Muscle of arm (tissue), 14 donors: ENCODE measurements at places on chromosomes 3 and 15. TPM values are rescaled to one million over a fixed set of nuclear protein-coding genes. Genes with fewer than 3 reads are reported as not detected.
A peak's percentile ranks its signal among the peaks of the same experiment; 100 is the strongest.

- DNase-seq, result no peak
Measured at GRCh38 chr15:32125595-32125994, 95.3 kb downstream of the CHRNA7 start.

GRCh38 chr3:66101901-66102300, 63.2 kb upstream of the MAGI1 start:
- DNase-seq, result no peak

DNA sequence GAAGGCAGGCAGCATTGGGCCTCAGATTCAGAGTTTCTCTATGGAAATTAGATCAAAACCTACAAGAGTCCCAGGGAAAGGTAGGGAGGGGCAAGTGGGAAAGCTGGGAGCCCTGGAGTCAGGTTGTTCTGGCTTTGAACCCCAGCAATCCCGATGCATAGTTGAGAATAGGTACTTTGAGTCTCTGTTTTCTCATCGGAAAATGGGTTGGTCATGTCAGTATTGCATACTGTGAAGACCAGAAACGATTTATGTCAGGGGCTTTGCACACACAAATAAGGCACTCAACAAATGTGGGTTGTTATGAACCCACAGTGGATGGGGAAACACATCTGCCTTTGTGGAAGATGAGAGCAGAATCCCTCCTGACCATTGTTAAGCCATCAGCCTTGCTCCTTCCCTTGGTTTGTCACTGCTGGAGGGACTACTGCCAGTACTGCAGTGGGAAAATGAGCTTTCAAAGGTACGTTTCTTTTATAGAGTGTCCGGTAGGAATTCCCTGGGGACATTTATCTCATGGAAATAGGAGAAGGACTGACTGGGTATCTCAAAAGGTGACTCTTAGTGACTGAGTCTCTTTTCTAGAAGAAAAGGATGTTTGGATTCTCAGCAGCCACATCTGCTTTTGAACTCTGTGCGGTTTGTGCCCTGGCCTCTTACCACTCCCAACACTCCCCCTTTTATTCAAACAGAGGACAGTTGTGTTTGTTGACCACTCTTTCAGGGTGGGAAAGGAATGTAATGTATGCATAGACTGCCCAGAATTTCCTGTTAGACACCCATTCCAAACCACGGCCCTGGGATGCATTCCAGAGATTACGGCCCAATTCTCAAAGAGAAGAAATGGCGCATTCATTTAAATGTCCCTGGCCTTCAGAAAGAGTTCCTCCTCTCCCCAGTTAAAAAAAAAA, 54.6 kb upstream of the VILL start:
- no peak for DNase-seq

IL17RB gene
- 4.6 TPM for polyA plus RNA-seq

AADACL2 gene
- not detected for polyA plus RNA-seq

ACAD9 gene
- 21.3 TPM for polyA plus RNA-seq

DNA sequence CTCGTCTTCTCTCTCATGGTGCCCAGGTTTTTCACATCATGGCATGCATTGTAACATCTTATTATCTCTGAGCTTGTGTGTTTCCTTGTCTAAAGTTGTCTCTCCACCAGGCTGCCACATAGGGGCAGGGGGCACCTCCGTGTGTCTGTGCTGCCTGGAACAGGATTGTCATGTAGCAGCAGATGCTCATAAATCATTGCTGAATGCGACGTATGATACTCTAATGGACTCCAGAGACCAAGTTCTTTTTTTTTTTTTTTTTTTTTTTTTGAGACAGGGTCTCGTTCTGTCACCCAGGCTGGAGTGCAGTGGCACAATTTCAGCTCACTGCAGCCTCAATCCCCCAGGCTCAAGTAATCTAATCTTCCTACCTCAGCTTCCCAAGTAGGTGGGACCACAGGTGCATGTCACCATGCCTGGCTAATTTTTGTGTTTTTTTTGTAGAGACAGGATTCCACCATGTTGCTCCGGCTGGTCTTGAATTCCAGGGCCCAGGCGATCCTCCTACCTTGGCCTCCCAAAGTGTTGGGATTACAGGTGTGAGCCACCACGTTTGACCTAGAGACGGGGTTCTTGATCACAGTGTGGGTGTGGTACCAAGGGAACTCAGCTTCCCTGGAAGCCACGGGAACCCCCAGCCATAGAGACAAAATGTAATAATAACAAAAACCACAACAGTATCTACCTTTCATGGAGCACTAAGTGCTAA, 4.7 kb upstream of the DNASE1L3 start:
- DNase-seq, result no peak

DYNLT2B gene
- 11.8 TPM for polyA plus RNA-seq

ZPLD1 gene
- not detected for polyA plus RNA-seq

- DNase-seq, result no peak
Measured at GRCh38 chr3:11384074-11384473, 111.9 kb downstream of the ATG7 start.

- DNase-seq, result no peak
Measured at GRCh38 chr3:124116906-124117305, 125.0 kb upstream of the ROPN1 start.

DNA sequence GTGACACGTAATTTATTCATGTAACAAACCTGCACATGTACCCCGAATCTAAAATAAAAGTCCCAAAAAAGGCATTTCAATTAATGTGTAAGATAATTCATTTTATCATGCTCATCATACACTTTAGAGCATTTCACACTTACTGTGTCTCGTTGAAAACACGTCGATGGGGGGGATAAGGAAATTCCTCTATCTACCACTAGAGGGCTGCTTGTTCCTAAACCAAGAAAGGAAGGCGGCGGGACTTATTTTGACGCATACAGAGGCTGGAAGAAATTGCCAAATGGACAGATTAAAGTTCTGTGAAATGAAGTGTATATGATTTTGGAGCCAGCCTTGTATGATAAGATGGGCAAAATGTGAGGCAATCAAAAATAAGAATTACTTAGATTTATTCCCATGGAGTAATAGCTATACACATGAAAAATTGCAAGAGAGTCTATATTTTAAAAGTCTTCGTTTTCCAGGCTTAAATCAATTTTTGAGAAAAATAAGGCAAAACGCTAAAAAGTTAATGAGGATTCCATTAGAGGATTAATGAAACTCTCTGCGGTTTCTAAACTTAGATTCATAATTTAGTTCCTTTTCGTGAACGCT, 346.8 kb downstream of the CNTN3 start:
- peak; percentile 51 for DNase-seq

XCR1 gene
- polyA plus RNA-seq, result 0.10 TPM

- no peak for DNase-seq
Measured at GRCh38 chr3:23232016-23232415, 28.9 kb downstream of the UBE2E2 start.

LTF gene
- 1.0 TPM for polyA plus RNA-seq

GRCh38 chr3:136819392-136819730, 435 bp downstream of the SLC35G2 start:
- no peak for DNase-seq

DNA sequence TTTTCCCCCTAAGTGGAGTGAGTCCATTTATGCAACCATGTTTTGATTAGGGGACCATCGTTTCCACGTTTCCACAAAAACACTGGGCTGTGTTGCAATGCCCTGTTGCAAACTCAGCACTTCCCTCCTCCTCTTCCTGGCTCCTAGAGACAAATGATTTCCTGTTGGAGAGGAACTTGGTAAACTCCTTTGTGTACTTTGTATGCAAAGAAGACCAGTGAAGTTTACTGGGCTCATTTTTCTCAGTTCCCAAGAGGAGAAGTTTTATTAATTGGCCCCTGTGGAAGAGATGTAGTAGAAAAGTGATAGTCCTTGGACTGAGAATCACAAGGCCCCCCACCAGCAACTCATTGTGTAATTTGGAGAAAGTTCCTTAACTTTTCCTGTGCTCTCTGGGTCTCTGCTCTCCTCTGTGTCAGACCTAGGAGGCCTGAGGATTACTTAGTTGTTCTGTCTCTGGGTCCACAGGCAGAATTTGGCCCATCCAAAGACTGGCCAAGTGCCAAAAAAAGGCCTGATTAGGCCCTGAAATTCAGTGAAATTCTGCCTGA, 95.0 kb downstream of the ATG7 start:
- no peak for DNase-seq

DNA sequence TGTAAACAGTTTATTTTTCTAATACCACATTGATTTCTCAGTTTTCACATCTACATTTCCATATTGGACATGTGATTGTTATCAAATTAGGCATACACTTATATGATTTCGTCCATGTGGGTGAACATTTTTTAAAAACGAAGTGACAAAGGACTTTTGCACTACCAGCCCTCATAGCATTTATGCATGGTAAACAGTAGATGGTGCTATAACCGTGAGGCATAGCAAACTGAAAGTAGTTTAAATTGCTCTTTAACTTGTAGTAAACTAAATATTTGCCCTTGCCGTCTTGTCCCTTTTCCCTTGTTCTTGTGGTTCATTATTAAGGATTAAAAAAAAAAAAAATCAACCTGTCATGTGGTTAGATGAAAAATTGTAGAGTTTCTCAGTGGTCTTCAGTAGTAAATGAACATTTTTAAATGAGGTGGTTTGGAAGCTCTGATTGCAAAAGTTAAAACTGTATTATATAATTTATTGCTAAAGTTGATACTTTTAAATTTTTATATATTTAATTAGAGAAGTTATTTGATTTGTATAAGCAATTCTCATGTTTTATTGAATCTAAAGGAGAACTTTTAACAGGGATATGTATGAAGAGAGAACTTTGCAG, 24.0 kb downstream of the STX19 start:
- peak; percentile 46 for DNase-seq

DNA sequence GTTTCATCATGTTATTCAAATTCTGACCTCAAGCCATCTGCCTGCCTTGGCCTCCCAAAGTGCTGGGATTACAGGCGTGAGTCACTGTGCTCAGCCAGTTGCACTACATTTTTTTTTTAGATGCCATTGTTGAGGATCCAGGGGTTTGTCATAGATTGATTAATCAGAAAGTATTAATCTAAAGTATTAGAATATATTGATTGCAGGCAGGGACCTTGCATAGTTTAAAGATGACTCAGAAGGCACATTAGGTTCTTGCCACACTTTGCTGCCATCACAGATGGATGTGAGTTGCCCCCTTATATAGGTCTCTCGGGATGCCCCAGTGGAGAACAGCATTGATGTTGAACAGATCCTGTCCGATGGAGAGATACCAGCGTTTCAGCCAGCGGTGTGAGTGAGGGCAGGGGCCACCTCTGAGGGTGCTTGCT, 41.1 kb downstream of the IGF1R start:
- DNase-seq, result no peak

DNA sequence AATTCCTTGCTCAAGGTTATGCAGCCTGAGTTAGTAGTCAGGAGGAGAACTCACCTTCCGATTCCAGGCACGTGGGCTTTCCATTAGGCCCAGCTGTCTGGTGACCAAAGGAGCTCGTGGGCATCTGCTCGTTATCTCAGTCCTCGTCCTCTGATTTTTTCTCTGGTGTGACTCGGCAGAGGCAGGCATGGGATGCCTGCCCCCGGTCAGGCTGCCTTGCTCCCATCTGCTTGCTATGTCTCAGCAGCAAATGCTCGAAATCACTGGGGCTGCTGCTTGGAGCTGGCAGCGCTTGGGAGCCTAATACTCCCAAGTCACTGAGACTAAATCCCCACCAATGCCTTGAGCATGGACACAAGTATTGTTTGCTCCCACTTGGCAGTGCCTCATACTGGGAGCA, 84.5 kb upstream of the NMNAT3 start:
- DNase-seq, result no peak

DNA sequence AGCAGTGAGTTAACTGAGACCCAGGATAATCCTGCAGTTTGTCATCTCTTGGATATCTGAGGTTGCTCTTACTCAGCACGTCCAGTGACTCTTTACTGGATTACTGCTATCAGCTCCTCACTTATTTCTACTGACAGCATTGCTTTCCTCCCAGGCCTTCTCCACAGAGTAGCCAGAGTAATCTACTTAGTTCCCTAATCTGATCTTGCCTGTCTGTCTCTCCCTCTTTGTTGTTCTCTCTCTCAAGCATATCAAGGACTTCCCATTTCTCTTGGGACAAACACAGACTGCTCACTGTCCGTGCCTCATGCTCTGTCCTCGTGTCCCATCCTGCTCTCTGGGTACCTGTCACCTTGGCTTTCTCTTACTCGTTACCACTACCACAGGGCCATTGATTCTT, 376.2 kb downstream of the FEZF2 start:
- DNase-seq, result no peak

ZBTB47 gene
- polyA plus RNA-seq, result 26.4 TPM

GATA2 gene
- polyA plus RNA-seq, result 2.7 TPM

DNA sequence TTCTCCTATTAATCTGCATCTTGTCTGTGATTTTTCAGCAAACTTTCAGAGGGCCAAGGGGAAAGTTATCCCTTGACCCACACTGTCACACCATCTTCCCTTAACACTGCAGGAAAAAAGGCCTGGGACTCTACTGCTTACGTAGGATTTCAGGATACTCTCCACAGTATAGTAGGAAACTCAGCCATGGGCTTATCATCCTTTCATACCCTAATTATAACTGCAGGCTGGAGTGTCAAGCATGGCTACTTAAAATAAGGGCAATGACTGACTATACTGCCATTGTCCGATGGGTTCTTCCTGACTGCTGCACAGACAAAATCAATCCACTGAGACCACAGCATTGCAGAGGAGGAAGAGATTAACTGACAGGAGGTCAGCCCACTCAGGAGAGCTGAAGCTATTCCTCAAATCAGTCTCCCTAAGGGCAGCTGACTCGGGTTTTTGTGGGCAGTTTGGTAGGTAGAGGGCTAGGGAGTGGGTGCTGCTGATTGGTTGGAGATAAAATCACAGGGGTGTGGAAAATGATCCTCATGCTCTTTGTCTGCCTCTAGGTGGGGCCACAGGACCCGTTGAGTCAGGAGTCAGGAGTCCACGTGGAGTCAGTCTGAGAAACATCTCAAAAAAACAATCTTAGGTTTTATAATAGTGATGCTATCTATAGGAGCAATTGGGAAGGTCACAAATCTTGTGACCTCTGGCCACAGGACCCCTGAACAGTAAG, 118.2 kb upstream of the STRIT1 start:
- DNase-seq, result no peak

DNA sequence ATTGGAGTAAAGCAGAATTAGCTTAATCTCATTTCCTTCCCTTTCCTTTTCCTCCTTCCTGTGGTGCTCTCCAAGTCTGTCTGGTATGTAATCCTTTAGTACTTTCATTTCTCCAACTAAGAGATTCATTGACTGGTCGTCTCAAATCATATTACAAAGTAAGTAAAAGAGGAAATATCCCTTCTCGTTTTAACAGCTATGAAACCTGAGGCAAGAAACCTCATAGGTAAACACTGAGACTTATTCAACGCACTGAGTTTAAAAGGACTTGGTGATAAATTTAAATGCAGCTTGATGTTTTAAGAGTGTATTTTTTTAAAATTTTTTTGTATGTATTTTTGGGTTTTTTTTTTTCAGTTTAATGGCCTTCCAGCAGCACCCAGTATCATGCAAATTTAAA, 117.2 kb upstream of the LRRC3B start:
- no peak for DNase-seq

TIMP4 gene
- polyA plus RNA-seq, result 3.3 TPM
